NCI-H146 (cell line): ENCODE measurements at places on chromosomes 1 and 21.

DNA sequence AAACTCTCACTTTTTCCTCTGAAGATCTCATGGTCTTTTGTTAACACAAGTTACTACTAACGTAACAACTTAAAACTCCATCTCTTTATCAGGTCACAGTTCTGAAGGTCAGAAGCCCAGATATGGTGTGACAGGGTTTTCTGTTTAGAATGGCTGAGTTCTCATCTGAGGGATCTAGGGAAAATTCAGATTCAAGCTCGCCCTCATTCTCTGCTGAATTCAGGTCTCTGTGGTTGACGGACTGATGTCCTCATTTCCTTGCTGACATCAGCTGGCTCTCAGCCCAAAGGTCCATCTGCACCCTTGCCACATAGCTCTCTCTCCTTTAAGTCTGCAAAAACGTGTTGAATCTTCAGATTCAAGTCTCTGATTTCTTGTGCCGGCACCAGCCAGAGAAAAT, 6.1 kb upstream of the NTPCR start:
- DNase-seq = no peak

DNA sequence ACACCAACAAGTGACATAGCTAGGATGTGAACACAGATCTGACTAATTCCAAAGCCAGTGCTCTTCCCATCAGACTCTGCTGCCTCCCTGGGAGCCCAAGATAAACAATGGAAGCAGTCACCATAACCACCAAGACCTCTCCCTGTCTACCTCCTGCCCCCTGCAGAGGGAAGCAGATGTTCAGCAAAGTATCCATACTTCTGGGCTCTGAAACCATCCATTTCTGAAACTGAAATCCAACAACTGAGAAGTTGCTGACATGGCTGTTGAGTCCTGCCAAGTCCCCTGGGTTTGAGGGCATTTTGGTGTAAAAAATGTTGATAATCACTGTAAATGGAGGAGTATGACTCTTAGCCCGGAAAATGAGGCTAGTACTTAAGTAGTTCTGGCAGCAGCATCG, 102.1 kb downstream of the TYW3 start:
- DNase-seq = no peak

DNA sequence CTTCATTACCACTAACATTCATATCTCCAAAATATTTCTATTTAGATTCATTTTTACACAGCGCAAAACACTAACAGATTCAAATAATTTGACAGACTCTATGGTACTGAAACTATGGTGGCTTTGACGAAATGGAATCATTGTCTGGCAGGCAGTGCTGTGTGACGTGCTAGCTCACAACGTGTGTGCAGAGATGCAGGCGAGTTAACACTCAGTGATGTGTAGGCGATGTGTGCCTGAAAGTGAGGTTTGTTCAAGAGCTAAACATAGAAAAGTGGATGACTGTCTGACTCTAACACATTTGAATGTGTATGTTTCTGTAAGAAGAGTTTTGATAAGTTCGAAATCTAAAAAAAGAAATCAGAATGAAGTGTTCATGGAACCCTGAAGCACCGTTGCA, 97.7 kb downstream of the RYR2 start:
- DNase-seq = no peak

DNA sequence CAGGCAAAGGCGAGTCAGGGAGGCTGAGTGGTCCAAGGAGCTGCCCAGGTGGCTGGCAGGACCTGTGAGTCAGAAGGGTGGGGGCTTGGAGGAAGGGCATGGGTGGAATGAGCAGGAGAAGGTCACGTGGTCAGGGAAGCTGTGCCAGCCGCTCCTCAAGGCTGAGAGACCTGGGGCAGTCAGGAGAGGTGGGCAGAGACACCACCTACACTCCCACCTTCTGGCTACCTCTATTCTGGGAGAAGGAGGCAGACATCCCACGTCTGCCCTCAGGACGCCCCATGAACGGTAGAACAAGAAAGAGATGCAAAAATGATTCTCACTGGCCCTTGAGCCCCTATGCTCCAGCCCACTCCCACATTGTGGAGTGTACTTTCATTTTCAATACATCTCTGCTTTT, 151.8 kb upstream of the RAB4A start:
- no peak for DNase-seq

DNA sequence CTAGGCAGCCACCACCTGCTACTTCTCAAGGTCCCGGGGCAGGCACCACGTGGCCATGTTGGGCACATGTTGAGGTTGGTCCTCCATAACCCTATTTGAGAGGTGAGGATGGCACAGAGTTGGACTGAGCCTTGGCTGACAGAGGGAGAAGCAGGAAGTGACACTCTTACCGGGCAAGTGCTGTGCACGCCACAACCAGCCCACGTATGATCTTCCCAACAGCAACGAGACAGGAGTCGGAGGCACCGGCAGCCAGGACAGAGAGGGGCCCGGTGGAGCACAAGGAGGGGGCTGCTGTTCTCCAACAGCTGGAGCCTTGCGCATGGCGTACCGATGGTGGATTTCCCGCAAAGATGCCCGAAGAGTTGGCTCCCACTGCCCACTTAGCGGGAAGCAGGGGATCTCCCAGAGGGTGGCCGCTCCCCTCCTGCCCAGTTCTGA, 3.4 kb downstream of the CLEC20A start:
- DNase-seq = no peak

DNA sequence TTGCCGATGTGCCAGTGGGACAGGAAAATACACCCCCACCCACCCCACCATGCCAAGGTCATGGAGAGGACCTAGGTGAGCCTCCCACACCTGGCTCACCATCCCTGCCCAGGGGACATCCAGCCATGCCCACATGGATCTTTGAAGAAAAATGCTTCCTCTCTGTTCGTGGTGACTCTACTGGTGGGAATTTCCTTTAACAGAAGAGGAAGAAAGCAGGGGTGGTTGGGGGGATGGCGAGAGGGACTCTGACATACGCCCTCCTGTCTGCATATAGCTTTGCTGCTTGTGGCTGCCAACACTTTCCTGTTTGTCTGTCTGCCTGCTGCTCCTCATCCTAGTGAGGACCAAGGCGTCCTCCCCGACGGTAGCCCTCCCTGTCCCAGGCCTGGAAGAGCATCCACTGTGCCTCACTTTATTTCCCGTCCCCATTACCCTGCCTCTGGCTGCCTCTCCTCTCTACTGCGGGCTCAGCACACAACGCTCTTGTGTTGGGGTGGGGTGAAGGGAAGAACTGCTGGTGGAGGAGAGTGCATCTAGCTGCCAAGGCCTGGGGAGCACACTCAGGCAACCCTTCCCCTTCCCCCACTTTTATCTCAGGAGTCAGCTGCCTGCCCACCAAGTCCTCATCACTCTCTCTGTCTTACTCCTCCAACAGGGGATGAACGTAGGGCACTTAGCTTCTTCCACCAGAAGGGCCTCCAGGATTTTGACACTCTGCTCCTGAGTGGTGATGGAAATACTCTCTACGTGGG, 2.5 kb downstream of the SEMA4A start:
- no peak for DNase-seq

GRCh38 chr1:155070721-155071569, 7.4 kb downstream of the EFNA4 start:
- DNase-seq = peak; percentile 86

DNA sequence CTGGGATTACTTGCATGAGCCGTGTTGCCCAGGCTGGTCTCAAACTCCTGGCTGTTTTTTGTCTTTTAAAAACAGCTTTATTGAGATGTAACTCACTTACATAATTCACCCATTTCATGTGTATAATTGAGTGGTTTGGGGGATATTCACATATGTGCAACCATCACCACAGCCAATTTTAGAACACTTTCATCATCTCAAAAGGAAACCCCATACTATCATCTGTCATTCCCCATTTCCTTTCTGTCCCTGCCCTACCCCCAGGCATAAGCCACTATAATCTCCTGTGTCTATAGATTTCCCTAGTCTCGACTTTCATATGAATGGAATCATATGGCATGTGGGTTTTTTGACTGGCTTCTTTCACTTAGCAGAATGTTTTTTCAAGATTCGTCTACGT, 43.3 kb downstream of the GPR137B start:
- DNase-seq = no peak

DNA sequence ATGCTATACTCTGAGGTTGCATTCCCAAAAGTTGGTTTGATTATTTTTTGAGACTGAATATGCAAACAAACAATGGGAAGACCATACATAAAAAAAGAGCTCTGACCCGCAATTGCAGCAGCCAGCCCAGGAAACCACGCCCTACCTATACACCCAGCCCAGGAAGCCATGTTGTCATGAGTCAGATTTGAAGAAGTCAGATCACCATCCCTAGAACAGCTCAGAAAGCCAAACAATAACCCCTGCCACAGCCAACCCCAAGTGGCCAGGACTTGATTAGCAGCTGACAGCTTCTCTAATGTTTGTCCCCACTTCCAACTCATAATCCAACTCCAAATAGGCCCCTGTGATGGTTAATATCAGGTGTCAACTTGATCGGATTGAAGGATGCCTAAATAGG, 621.9 kb downstream of the NPHP4 start:
- DNase-seq = no peak

- no peak for DNase-seq
Observed at GRCh38 chr1:82392513-82392912, 591.8 kb downstream of the ADGRL2 start.

DNA sequence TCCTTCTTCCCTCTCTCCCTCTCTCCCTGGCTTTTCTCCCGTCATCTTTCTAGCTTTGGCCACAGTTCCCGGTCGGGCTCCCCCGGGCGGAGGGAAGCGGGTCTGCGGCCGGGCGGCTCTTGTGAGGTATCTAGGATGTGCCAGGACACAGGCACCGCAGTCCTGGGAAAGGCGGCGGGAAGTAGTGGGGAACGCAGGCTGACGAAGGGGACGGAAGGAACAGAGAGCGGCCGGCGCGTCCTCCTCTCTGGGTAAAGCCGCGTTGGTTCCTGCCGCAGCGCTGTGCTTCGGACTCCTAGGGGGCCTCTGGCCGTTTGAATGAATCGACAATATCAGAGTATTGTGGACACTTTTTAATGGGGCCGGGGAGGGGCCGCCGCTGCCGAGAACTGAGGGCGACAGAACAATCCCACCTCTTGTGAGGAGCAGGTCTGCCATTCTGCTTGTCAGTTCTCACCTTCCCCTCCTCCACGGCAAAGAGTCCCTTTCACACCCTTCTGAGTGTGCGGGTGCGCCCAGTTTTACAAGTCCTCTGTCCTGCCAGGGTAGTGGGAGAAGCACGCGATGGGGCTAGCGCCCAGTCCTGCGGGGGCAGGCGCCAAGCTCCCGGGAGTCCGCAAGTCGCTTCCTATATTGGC, 1.2 kb upstream of the LHX9 start:
- no peak for DNase-seq

- DNase-seq = no peak
Observed at GRCh38 chr1:169906938-169907337, 13.2 kb upstream of the SCYL3 start.

GRCh38 chr1:150187560-150187931, 37.8 kb downstream of the PLEKHO1 start:
- DNase-seq = no peak

DNA sequence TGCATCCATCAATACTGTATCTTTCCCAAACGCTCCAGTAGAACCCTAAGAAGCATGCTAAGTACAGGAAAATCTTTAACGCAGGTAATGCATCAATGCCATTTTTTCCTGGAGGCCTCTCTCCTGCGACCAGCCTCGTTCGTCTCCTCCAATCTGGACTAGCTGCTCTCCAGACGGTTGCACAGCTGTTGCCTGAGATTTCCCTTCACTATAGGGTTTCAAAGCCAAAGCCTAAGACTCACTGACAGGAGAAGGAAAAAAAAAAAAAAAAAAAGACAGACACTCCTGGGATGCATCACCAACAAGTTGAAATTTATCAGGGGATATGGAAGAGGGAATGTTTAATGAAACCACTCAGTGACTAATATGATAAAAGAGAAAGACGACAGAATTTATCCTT, 93.0 kb downstream of the APP start:
- no peak for DNase-seq

DNA sequence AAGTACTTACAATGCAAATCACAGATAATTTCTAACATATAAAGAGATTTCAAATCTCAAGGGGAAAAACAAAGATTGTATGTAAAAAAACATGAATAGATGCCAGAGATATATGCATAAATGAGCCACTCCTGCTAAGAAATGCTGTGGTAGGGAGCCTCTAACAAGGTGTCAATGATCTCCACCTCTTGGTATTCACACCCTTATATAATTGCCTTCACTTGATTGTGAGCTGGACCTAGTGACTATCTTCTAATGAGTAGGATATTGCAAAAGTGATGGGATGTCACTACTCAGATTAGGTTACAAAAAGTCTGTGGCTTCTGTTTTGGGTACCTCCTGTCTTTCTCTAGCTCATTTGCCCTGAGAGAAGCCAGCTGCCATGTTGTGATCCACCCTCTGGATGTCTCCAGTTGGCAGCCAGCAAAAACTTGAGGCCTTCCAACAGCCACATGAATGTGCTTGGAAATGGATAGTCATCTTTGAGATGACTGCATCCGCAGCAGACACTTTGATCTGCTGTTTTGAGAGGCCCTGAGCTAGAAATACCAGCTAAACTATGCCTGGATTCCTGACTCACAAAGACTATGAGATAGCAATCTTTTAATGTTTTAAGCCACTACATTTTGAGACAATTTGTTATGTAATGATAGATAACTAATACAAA, 196.1 kb upstream of the FGGY start:
- no peak for DNase-seq

GRCh38 chr1:217875229-217875628, 244.1 kb downstream of the SPATA17 start:
- DNase-seq = no peak

DNA sequence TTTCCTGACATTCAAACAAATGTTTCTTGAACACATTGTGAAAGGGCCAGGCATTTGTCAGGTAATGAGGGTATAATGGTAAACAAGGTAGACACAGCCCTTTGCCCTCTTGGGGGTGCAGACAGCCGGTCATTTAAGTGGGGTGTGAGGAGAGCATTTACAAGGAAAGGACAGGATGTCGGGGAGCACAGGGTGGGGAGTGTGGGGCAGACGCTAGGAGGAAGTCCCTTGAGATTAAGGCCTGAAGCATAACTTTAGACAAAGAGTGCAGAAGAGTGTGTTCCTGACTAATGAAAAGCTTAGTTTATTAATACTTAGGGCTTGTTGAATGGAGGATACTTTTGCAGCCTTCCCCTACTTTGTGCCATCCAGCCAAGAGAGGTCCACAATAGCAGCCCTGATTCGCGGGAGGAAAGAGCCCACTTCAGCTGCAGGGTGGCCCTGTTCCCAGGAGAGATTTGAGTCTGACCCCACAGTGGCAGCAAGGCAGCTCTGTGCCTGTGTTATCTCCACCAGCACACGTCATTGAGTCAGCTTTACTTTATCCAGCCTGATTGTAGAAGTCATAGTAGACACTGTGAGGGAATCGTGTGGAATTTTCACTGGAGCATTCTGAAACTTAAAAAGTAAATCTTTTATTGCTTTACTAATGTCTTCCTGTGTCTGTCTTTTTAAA, 35.1 kb downstream of the MPZL1 start:
- no peak for DNase-seq

DNA sequence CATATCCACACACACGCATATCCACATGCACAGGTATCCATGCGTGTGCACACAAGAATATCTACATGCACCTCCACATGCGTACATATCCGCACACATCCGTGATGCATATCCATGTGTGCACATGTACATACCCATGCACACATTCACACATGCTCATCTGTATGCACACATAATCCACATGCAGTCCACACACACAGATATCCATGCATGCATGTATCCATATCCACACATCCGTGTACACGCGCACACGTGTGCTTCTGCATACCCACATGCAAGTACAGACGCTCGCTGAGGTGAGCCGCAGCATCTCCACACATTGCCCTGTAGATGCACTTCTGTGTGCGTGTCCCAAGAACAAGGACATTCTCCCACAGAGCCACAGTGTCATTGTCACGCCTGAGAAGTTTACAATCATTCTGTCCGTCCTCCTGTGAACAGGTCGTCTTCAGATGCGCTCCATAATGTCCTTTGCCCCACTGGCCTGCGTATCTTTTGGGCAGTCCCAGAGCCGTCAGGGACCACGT, 43.4 kb downstream of the COL18A1 start:
- no peak for DNase-seq
